NCI-H774 (cell line): ENCODE measurements at places on chromosomes 6 and 20.

DNA sequence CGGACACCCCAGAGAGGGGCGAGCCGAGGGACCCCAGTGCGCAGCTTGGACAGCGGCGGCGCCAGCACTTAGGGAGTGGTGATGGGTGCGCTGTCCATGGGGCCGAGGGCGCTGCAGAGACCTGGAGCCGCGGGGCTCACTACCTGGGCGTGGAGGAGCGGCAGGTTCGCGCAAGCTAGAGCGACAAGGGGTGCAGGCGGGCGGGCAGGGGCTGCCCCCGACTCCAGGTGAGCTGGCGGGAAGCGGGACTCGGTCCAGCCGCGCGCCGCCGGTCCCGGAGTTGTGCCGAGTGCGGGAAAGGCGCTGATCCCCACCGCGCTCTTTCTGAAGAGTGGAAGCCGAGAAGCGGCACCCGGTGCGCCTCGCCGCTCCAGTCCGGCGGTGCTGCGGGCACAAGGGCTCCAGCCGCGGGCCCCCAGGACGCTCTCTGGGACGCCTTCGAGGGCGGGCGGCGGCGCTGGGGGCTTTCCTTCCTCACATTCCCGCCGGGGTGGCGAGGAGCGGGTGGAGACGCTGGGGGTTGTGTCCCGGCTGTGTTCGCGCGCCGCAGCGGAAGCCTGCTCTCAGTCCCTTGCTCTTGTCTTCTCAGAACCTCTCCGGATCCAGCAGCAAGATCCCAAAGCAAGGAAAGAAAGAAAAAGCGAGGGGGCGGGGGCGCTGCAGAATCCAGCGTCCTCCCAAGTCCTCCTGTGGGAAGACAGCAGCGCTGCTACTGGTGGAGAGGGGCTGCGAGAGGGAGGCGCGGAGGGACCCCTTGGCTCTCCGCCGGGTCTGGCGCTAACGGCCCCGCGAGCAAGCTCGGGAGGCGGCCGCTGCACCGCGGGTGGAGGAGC, at the start of gene B3GAT2:
TSS of gene B3GAT2 (minus strand) at position 610 of the 833 bp plus-strand sequence. CDS start 631 bp downstream, outside the sequence.
- DNase-seq = no peak

DNA sequence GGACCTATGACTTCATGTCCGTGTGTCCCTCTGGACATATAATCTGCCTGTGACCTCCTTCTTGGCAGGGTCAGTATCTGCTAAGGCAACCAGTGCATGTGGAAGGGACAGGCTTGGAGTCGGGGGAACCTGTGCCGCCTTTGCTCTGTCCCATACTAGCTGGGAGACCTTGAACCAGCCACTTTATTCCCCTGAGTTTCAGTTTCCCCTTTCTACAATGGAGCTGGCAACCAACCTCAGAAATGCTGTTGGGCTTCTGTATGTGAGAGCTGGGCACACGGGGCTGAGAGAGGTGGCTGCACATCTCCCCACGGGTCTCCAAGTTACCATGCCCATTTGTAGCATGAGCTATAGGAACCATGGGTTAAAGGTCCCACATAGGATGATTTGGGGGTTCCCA, 53.8 kb downstream of the CD40 start:
- DNase-seq = no peak

DNA sequence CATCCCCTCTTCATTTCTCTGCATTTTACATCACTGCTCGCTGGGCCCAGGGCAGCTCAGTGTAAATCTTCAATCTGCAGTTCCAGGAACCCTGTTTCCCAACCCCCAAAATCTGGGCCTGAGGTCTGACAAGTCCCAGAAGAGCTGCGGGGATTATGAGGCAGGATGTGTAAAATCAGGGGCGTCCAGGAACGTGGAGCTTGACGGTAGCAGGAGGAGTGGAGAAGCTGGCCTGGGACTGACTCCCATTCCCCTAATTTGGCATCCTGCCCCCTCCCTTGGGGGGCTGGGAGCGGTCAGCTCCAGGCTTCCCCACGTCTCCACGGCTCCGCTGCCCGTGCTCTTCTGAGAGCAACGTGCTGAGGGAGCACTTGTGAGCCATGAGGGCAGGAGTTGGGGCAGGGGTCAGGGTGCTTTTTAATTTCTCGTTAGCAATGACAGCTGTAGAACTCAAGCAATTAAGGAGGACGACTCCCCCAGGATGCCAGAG, 23.4 kb upstream of the VEGFA start:
- no peak for DNase-seq

- DNase-seq = no peak
Observed at GRCh38 chr6:104943781-104944180, 13.1 kb upstream of the LIN28B start.
